Mesothelial cell of epicardium (in vitro differentiated cells): ENCODE measurements at places on chromosomes 5 and 9.

DNA sequence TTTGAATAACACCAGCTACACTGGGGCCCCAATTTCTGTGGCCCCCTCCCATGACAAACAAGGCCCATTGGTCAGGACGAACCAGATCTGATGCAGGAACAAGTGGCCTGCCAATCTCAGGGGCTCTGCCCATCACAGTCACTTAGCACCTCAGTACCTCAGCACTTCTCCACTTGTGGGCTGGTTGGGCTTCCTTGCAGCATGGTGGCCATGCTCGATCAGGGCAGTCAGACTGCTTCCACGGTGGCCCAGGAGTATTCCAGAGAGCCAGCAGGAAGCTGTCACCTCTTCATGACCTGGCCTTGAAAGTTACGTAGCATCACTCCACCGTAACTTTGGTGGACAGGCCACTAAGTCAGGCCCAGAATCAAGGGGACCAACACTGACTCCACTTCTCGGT, 206.5 kb downstream of the AUH start:
- no peak for DNase-seq

DNA sequence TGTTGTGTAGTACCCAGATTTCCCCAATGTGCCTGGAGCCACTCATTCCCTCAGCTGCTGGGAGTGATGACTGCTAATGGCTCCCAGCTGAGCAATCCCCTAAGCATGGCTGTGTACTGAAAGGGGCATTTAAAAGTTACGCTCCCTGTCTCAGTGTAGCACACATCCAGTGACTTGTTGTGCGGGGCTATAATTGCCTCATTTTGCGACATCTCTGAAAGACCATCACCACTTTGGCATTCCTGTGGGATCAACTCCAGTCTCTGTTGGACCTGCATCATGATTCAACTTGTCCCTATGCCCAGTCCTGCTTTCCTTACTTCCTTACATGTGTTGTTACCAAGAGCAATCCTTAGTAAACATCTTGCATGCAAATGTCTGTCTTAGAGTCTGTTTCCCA, 201.2 kb upstream of the MPDZ start:
- no peak for DNase-seq

DNA sequence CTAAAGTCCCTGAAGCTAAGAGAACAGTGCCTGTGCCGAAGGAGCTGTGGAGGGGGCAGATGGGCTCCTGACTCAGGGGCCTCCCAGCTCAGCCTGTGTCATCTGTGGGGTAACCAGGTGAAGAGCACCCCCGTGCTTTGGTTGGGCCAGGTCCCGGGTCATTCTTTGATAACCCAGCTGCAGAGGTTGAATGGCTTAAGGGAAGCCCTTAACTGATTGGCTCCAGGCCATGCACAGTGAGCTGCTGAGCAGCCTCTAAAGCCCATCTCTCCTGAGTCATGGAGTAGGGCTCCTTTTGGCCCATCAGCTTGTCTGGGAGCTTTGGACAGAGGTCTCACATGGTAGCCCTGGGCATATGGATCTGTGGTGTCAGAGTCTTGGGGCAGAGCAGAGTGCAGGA, 28.7 kb downstream of the COL27A1 start:
- DNase-seq = no peak

GRCh38 chr5:169183576-169183975, 117.4 kb downstream of the SLIT3 start:
- no peak for DNase-seq

DNA sequence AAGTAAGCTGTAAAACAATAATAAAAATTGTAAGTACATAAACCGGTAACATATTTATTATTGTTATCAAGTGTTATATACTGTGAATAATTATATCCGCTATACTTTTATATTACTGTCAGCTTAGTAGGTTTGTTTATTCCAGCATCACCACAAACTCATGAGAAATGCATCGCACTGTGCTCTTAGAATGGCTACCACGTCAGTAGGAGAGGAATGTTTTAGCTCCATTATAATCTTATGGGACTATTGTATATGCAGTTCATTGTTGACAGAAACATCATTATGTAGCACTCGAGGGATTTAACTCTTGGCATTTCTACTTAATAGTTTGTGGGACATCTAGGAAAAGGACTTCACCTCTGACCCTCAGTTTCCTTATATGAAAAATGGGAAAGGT, 16.4 kb downstream of the SLC12A2 start:
- no peak for DNase-seq

- no peak for DNase-seq
These were observed 187.8 kb downstream of the FANCC start for GRCh38 chr9:95129476-95130291.

DNA sequence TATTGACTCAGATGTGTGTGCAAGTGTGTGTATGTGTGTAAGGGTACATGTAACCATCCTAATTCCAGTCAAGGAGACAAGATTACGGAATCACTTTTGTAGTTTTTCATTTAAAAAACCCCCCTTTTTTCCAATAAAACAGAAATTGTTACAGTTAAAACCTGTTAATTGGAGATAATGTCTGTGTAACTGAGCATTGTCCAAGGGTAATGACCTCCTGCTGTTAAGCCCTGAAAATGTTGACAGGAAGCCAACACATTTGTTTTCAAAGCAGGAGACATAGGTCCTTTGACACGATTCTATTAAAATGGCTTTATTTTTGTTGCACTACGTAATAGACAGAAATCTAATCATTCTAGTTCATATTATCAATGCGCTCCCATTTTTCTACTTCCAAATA, 457.3 kb upstream of the ARRDC3 start:
- no peak for DNase-seq
